GM13977 (cell line): ENCODE measurements at places on chromosomes 1 and 21.
A peak's percentile ranks its signal among the peaks of the same experiment; 100 is the strongest.

GRCh38 chr1:59605761-59606160, 209.0 kb upstream of the HOOK1 start:
- DNase-seq = no peak

- DNase-seq = no peak
Measured at GRCh38 chr1:225642177-225642576, 10.7 kb downstream of the ENAH start.

DNA sequence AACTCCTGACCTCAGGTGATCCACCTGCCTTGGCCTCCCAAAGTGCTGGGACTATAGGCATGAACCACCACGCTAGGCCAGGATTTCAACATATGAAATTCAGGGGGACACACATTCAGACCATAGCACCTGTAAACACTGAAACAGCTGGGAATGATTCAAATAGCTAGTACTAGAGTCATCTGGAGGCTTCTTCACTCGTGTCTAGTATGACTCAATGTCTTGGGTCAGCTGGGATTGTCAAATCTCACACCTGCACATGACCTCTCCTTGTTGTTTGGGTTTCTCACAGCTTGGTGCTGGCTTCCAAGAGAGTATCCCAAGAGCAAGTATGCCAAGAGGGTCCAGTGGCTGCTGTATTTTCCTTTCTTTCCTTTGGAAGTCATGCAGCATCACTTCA, 75.1 kb downstream of the PGM1 start:
- DNase-seq = peak; percentile 20

GRCh38 chr1:181801617-181802016, 259.9 kb downstream of the ZNF648 start:
- no peak for DNase-seq

DNA sequence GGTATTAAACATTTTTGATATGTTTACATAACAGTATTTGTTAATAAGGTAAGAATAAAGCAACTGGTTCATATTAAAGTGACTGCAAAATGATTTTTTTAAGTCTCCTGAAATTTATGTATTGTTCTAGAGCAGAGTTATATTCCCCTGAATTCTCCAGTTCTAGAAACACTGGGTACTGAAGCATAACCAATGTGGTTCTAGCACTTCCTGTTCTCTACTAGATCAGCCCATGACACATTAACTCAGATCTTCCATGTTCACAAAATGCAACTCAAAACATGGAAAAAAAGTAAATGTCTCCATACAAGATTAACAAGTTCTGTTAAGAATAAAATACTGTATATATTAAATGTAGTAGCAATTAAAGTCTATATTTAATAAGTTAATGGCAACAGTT, 3.9 kb downstream of the NEGR1 start:
- DNase-seq = no peak

- no peak for DNase-seq
Measured at GRCh38 chr21:29704719-29705118, 235.1 kb downstream of the GRIK1 start.

DNA sequence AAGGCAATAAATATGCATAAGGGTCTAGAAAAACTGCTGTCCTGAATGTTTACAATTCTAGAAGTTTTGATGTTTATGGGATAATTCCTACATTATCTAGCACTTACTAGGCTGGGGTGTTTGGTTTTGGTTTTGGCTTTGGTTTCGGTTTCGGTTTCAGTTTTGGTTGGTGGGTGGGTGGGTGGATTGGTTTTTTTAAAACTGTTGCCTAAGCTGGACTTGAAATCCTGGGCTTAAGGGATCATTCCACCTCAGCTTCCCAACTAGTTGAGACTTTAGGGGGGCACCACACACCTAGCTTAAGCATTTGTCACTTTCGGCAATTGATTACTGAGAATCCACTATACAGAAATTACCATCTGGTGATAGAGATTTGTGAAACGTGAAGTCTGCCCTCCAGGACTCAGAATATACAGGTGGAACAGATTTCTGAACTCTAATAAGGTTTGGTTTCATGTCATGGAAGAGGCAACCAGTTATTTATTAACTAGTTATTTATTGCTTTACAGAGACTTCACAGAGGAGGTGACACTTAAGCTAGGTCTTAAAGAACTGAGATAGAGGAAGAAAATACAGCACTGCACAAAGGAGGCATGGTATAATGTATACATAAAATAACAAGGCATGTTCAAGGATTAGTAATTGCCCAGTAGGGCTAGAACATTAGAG, 69.6 kb downstream of the PIK3R3 start:
- no peak for DNase-seq

- DNase-seq = no peak
Measured at GRCh38 chr1:116692879-116693278, 25.3 kb upstream of the IGSF3 start.

DNA sequence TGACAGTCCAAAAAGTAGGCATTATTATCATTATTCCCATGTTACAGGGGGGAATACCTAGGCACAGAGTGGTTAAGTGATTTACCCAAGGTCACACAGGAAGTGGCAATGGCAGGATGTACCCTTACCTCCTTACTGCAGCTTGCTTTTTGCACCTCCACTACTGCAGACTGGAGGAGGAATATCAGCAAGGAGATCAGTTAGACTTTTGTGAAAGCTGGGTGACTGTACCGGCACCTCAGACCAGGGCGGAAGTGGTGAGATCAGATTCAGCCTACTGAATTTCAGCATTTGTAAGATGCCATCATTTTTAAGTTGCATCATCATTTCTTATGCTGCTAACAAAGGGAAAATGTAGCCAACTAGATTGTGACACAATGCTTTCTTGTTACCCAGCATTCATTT, 4.5 kb downstream of the ADARB1 start:
- no peak for DNase-seq

- no peak for DNase-seq
Measured at GRCh38 chr1:12420171-12420570, 190.3 kb downstream of the VPS13D start.

DNA sequence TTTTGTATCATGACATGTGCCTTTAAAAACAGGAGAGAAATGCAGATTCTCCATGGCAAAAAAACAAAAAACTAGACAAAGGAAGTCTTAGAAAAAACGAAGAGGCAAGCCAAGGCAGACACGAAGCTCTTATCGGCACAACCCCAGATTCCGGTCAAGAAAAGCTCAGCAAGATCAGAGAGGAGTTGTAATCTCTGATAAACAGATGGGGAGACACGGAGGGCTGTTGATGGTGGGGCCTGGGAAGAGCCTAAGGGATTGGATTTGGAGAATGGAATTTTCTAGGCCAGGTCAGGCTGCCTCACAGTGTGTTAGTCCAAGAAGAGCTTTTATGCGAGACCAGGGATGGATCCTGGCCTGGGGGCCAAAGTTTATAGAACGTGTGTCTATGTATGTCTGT, 96.2 kb upstream of the AKT3 start:
- DNase-seq = no peak

- no peak for DNase-seq
Measured at GRCh38 chr1:205186191-205186590, 25.3 kb downstream of the DSTYK start.

GRCh38 chr1:209590405-209590804, 6.9 kb downstream of the CAMK1G start:
- DNase-seq = no peak

GRCh38 chr1:171233183-171233582, 15.1 kb upstream of the FMO1 start:
- no peak for DNase-seq

DNA sequence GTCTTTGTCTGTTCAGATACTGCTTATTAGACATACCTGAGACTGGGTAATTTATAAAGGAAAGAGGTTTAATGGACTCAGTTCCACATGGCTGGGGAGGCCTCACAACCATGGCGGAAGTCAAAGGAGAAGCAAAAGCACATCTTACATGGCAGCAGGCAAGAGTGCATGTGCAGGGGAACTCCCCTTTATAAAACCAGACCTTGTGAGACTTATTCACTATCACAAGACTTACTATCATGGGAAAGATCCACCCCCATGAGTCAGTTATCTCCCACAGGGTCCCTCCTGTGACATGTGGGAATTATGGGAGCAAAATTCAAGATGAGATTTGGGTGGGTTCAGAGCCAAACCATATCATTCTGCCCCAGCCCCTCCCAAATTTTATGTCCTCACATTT, 7.1 kb upstream of the PSMA5 start:
- no peak for DNase-seq

DNA sequence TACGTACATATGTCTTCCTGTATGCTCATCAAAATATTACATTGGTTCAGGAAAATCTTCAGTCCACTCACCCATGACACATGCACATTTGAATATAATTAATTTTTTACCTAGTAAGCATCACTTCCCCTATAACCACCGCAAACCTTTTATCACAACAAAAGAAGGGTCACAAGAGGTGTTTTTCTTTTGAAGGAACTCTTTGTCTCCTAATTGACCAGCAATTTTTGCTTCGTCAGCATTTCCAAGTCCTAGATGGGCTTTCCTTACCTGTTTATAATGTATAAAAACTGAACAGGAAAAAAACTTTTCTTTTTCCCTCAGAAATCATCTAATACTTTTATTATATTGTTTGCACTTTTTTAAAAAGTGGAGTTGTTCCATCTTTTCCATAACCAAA, 631.3 kb downstream of the PLA2G4A start:
- no peak for DNase-seq

DNA sequence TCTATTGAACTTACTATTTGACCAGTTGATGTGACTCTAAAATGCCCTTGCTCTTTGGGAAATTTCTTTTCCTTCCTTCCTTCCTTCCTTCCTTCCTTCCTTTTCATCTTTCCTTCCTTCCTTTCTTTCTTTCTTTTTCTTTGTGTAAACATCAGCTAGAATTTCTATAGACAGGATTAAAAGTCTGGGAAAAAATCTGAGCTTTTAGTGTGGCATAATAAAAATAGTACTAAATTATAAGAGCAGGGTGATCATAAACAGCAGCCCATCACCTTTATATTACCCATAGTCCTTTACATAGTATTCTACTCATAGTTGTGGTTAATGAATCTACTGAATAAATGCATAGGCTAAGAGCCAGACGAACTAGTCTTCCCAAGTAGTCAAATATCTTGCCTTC, 281.0 kb upstream of the DAB1 start:
- no peak for DNase-seq

GRCh38 chr1:54300401-54300800, 100.4 kb downstream of the MRPL37 start:
- DNase-seq = no peak

GRCh38 chr1:200337410-200337809, 72.4 kb downstream of the ZNF281 start:
- no peak for DNase-seq

- DNase-seq = peak; percentile 24
Measured at GRCh38 chr1:192601143-192601542, 25.6 kb downstream of the RGS1 start.

GRCh38 chr1:88877382-88877825, 14.0 kb downstream of the GTF2B start:
- no peak for DNase-seq

DNA sequence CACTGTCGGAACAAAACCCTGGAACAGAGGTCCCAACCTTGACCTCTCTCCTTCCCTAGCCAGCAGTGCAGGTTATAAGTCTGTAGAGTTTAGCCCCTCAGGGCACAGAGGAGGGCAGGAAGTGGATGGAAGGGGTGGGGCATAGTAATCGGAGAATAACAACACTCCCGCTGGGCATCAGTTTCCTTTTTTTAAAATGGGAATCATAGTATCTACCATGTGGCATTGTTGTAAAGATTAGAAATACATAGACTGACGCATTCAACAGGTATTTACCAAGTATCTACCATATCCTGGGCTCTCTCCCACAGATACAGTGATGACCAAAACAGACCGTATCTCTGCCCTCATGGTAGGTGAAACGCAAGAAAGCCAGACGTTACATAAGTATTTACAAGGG, 24.9 kb upstream of the ATF3 start:
- no peak for DNase-seq
